A549 (cell line): ENCODE measurements at places on chromosomes 12 and 14.

DNA sequence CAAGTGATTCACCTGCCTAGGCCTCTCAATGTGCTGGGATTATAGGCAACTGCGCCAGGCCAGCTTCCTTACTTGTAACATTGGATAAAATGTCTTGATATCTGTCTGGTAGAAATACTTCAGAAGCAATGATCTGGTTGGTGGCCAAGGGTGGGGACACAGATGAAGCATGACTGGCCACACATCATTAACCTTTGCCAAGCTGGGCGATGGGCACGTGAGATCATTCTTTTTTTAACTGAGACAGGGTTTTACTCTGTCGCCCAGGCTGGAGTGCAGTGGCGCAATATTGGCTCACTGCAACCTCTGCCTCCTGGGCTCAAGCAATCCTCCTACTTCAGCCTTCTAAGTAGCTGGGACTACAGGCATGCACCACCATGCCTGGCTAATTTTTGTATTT, 31.1 kb downstream of the PLEKHH1 start:
- no peak for DNase-seq

GRCh38 chr12:32559434-32559833, 119.7 kb upstream of the DNM1L start:
- DNase-seq, result no peak

DNA sequence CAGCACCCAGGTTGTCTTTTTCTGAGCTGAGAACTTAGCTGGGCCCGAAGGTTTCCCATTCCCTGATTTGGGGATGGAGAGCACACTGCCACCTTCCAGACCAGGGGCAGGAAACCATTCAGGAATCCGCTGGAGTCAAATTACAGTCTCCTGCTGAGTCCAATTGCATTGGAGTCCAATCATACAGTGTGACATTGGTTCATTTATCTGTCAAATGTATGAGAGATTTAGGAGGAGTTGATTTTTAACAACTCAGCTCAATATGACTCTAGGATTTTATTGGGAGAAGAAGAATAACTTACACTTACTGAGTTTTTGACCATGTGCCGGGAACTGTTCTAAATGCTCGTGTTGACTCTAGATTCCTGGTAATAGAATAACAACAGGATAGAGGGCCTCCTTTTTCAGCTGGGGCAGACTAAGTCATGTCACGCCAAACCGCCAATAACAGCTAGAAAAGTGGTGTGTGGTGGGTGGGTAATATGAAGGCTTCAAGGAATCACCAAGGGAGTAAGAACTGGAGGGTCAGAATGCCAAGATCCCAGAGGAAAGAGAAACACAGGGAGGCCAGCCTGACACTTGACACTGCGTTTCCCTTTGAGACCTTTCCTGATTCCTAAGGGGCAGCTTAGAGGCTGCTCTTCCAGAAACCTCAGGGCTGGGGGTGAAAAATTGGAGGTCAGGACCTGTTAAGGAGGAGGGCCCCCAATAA, 11.5 kb downstream of the SYNDIG1L start:
- no peak for DNase-seq

- DNase-seq, result no peak
Measured at GRCh38 chr14:84129007-84129406, 1400.9 kb upstream of the FLRT2 start.

- DNase-seq, result no peak
Measured at GRCh38 chr12:30415777-30416176, 279.9 kb downstream of the IPO8 start.

DNA sequence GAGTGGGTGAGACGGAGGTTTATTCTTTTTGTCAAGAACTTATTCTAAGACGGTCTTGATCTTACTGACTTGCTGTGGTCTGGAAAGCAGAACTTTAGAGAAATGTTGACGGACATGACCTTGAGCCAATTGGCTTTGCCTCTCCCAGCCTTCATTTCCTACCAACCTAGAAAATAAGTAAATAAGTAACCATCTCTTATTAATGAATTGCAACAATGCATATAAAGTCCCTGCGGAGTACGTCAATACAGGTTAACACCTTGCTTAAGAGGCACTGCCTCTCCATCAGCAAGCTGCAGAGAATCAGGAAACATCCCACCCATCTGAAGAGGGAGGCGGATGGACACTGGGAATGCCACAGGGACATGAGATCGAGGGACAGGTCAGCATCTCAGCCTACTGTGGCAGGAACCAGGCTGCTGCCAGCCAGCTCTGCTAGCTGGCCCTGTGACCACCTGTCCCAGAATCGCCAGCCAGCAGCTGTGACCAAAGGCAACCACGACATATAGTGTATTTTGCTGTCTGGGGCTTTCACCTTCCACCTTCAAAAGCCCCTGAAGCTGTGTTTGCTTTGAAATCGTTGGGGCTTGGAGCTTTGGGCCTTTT, 208.3 kb downstream of the BCL11B start:
- DNase-seq, result no peak

DNA sequence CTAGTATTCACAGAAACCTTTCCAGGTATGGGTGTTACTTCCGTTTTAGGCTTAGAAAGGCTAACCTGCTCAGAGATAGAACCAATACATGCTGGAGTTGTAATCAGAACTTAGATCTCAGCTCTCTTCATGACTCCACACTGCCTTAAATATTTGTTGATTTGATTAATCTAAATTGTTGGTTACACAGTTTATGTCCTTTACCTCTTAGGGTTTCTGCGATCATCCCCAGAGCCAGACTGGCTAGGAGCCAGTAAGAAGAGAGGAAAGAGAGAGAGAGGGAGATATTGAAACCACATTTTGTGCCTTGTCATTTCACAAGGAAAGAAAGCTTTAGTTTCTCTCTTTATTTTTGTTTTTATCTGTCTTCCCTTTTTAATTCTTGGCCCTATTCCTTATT, 16.8 kb upstream of the MGP start:
- no peak for DNase-seq

- DNase-seq, result no peak
Measured at GRCh38 chr14:64680714-64681065, 23.5 kb upstream of the PLEKHG3 start.

- no peak for DNase-seq
Measured at GRCh38 chr12:127562816-127563215, 704.2 kb upstream of the TMEM132C start.

GRCh38 chr12:120142231-120142877, 25.8 kb upstream of the RAB35 start:
- DNase-seq, result no peak
